Metanephros (tissue), 2 donors: ENCODE measurements at places on chromosomes 11 and 22. TPM values are rescaled to one million over a fixed set of nuclear protein-coding genes. Genes with fewer than 3 reads are reported as not detected.

The PRR33 gene
- total RNA-seq = 1.3 TPM

The CCDC15 gene
- total RNA-seq = 3.5 TPM

The CARD18 gene
- total RNA-seq = not detected

The OR51I1 gene
- total RNA-seq = 0.64 TPM

The LRRC56 gene
- total RNA-seq = 1.8 TPM

The TAGLN gene
- total RNA-seq = 150 TPM

The KRTAP5-7 gene
- 0.23 TPM for total RNA-seq

The SCN2B gene
- 3.2 TPM for total RNA-seq

The CD6 gene
- 1.2 TPM for total RNA-seq

The POU2AF3 gene
- 4.0 TPM for total RNA-seq

The NFAM1 gene
- 1.9 TPM for total RNA-seq

The SLC17A6 gene
- not detected for total RNA-seq

The OR8D1 gene
- total RNA-seq = not detected

The BTG4 gene
- total RNA-seq = not detected

The TRPC6 gene
- total RNA-seq = 12.7 TPM

The PLCB3 gene
- 16.9 TPM for total RNA-seq

The MOV10L1 gene
- 0.99 TPM for total RNA-seq

The PLAAT3 gene
- total RNA-seq = 16.2 TPM

The FXYD2 gene
- 420 TPM for total RNA-seq

The ROM1 gene
- total RNA-seq = 1.6 TPM

The RAC2 gene
- total RNA-seq = 12.7 TPM

The GALNT18 gene
- 53.5 TPM for total RNA-seq

The MUC6 gene
- 5.0 TPM for total RNA-seq

The LAYN gene
- 7.9 TPM for total RNA-seq

The BLID gene
- total RNA-seq = 2.0 TPM

The OR5D16 gene
- total RNA-seq = not detected

The GAL3ST1 gene
- total RNA-seq = 27.3 TPM

The ACTN3 gene
- total RNA-seq = 37.8 TPM

The MMP10 gene
- 0.12 TPM for total RNA-seq

The SAA4 gene
- total RNA-seq = not detected

The POU2AF2 gene
- not detected for total RNA-seq

The MUC2 gene
- under 0.01 TPM for total RNA-seq

The C11orf98 gene
- total RNA-seq = 20.1 TPM

The ZNF215 gene
- total RNA-seq = 2.2 TPM

The CASP5 gene
- not detected for total RNA-seq
